ENCODE measurements at places on chromosomes 12 and 14.

GRCh38 chr14:77556946-77557345, 58.3 kb upstream of the ISM2 start:
- DNase-seq: no peak

DNA sequence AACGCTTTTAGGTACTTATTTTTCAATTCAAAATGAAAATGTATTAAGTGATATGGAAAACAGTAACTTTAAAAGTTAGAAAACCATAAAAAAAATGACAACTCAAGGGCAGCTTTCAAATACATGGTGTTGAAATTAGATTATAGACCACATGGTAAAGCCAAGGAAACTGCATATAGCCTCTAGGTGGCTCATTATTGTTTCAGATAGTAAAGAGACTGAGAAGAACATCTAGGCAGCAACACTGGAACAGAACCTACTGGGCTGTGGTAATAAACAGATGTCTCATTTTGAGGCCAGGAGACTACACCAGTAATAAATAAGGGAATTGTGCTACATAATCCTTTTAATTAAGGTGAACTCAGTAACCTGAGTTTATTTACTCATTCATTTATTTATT, 13.0 kb downstream of the FBXO33 start:
- no peak for DNase-seq

GRCh38 chr12:109134186-109134917, 18.0 kb downstream of the ACACB start:
- DNase-seq: no peak

- DNase-seq: no peak
Measured at GRCh38 chr14:65499138-65499537, 86.6 kb downstream of the FUT8 start.

DNA sequence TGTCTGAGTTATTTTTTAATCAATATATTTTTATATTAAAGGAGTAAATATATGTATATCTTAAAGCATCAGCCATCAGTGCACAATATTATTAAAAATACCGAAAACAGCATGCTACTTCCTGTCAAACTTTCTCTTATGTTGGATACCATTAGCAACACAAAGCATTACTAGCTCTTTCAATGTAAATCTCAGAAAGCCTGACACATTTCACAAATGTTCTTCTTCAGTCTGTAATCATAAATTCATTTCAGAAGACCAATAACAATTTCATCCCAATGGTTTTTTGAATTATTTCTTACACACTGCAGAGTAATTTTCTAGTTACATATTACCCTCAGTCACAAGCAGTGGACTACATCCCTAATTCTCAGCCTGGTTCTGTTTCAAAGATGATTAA, 226.9 kb downstream of the LRRK2 start:
- no peak for DNase-seq

GRCh38 chr14:60867503-60868172, 113.2 kb downstream of the TRMT5 start:
- no peak for DNase-seq

DNA sequence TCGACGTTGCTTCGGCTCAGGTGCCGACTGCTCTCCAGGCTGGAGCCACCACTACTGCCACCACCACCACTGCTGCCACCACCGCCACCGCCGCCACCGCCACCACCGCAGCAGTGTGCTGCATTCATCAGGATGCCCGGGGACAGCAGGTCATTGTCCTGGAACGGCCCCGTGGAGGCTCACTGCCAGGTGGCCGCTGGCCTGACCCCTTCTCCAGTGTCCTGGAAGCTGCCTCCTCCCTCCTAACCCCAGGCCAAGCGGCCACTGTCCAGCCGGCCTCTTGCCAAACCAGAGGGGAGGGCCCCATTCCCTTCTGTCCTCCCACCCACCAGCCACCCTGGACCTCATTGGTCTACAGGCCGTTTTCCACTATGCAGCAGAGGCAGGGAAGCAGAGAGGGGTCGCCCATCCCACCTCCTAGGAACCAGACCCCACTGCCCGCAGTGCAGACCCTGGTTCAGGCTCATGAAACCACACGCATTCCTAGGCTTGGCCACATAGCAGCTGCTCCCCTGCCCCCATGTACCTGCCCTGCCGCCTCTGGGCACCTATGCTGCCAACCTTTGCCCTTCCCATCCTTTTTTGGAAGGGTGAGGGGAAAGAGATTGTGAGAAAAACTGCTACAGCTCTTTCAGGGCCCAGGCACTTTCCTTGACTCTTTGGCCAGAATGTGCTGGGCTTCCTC, 15.2 kb downstream of the ARL6IP4 start:
- DNase-seq: no peak

- no peak for DNase-seq
Measured at GRCh38 chr14:26605602-26606001, 7.8 kb upstream of the NOVA1 start.

DNA sequence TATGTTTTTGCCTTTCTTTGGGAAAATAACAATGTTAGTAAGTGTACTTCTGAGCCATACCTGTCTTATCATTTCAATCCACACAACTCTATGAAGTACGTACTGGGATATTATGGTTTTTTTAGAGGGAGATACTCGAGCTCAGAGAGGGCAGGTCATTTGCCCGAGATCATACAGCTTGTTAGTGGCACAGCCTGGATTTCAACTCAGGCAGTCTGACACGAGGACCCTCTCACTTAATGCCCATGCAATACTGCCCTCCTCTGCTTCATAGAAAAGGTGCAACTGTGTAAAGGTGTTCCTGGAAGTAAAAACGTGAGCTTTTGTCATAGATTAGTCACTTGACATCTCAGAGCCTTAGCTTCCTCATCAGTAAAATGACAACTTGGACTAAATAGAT, 128.0 kb downstream of the NDUFA12 start:
- no peak for DNase-seq

GRCh38 chr14:89828471-89829165, 125.9 kb downstream of the EFCAB11 start:
- DNase-seq: no peak

DNA sequence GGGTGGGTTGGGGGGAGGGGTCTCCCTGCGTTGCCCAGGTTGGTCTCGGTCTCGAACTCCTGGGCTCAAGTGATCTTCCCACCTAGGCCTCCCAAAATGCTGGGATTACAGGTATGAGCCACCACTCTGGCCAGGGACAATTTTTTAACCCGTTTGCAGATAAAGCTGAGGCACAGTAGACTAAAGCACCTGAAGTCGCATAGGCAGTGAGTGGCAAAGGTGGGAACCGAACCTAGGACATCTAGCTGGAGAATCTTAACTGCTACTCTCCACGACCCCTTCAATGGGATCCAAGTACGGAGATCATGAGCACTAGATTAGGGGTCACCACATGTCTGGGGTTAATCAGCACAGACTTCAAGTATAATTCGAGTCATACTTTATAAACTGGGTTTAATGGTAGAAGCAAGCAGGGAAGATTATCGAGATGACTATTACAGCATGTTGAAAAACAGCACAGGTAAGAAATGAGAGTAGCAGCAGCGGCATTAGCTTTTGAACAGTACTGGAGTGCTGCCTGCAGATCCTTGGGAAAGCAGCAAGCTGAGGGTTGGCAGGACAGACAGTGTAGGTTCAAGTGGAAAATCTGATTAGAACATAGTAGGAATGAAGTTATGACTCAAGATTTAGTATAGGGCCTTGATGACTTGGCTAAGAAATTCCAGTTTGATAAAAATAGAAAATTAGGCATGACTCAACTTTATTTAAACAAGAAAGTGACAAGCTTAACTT, 23.9 kb downstream of the NID2 start:
- no peak for DNase-seq

DNA sequence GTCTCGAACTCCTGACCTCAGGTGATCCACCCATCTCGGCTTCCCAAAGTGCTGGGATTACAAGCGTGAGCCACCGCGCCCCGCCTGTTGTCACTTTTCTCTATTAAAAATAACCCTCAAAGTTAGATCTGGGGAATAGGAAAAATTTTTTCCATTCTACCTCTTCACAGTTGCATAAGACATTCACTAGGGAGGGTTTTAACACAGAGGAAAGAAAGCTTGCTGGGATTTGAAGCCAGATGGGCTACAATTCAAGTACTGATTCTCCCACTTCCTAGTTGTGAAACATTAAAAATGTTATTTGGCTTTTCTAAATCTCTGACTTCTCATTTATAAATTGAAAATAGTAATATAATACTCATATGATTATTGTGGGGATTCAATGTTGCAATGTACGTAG, 23.3 kb upstream of the SLC15A5 start:
- DNase-seq: no peak

GRCh38 chr14:48874711-48875110, 711.5 kb downstream of the RPS29 start:
- DNase-seq: no peak

GRCh38 chr12:116303066-116303465, 25.6 kb upstream of the MED13L start:
- DNase-seq: no peak

GRCh38 chr12:72241552-72241951, 30.6 kb upstream of the TRHDE start:
- no peak for DNase-seq

GRCh38 chr12:132783917-132784531, 22.4 kb upstream of the ANKLE2 start:
- DNase-seq: no peak

- no peak for DNase-seq
Measured at GRCh38 chr12:113664224-113664681, 192.6 kb upstream of the LHX5 start.

GRCh38 chr14:99708449-99708848, 24.4 kb downstream of the CYP46A1 start:
- DNase-seq: no peak

DNA sequence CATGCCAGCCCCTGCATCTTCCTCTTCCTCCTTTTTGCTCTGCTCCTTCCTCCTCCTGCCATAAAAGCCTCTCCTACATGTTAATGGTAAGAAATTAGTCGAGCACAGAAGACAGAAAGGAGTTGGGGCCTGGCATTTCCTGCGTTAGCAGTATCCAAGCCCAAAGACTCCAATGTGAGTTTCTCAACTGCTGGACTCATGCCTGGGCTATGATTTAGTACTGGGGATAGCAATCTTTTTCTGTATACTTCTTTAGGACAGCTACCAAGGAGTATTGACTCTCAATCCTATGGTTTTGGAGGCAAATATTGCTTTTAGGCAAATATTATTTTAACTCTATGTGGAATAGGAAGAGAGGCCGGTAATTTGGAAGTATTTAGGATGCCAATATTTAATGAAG, 18.0 kb upstream of the SLC38A4 start:
- no peak for DNase-seq

DNA sequence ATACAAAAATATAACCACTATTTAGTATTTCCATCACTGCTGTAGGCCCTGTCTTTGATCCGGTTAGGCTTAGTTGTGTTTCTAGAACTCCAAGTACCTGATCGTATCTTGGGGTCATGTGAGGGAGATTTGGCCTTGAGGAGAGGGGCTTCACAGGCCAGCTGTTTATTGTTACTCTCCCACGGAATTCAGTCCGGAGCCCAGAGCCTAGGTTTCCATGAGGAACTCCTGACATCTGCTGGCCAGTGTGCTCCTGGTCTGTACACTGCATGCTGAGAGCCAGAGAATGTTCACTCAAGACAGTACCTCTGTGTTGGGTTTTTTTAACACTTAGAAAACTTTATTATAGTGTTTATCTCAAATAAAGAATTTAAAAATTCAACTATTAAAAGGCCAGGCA, 341.0 kb upstream of the TMEM132C start:
- no peak for DNase-seq

DNA sequence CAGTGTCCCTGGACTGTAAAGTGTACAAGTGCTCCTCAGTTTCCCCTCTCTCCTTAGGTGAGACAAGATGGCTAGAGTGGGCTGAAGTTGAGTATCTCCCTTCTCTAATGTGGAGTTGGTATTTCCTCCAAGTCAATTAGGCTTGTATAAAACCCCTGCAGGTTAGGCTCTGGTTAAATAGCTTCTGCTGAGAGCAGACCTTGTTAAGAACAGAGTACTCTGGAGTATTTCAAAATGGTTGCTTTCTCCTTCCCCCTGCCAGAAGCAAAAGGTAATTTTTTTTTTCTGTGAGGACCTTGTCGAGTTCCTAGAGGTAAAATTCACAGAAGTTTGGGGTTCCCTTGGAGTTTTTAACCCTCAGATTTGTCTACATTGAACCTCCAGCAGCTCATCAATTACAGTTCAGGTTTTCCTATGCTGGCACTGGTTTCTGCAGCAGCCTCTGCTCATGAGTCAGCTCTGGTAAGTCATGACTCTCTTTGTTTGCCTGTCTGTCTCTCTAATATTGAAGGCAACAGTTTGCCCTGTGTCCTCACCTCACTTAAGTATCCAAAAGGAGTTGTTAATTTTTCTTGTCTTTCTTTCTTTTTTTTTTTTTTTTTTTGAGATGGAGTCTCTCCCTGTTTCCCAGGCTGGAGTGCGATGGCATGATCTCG, 27.8 kb upstream of the GLIPR1 start:
- no peak for DNase-seq

- peak; percentile 74 for DNase-seq
Measured at GRCh38 chr12:104108755-104109445, 29.1 kb downstream of the NFYB start.

DNA sequence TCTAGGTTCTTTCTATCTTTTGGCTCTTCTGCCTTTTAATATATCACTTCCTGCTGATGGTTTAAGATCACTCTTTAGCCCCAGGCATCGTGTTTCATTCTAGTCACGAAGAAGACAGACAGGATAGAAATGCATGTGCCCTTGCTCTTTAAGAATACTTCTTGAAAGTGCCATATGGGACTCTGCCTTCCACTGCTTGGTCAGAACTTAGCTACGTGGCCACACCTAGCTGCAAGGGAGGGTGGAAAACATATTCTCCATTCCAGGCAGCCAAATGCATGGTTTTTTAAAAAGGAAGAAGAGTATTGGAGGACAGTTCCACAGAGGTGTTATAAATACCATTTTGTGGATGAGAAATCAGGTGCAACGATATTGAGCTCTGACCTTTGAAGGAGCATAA, 143.3 kb downstream of the KLRB1 start:
- no peak for DNase-seq

- DNase-seq: no peak
Measured at GRCh38 chr12:112992541-112993398, 14.5 kb downstream of the OAS2 start.

DNA sequence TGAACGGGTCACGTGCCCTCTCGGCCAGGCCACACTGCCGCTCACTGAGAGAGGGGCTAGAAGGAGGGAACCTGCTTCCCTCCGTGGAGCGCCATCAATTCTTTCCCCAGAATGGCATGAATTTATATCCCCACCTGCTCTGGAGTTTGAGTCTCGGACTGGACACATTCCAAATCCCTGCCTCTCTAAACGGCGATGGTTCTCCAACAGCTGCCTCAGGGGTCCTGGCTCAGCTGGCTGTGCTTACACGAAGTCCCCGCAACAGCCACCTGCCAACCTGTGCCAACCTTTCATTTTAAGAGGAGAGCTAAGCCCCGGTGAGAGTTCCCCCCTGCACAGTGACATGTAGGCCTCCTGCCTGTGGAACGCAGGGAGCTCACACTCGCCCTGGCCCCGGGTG, 73.2 kb downstream of the RIMBP2 start:
- no peak for DNase-seq

GRCh38 chr12:91618281-91618680, 435.7 kb upstream of the DCN start:
- DNase-seq: no peak

GRCh38 chr14:77529963-77530362, 31.3 kb upstream of the ISM2 start:
- DNase-seq: no peak

- no peak for DNase-seq
Measured at GRCh38 chr14:103204852-103205540, 81.7 kb downstream of the TNFAIP2 start.

- DNase-seq: peak; percentile 20
Measured at GRCh38 chr12:98594050-98594835, 757 bp downstream of the SLC25A3 start.

GRCh38 chr12:124675881-124676713, 108.7 kb upstream of the NCOR2 start:
- no peak for DNase-seq
